ENCODE measurements at places on chromosomes 12 and 14.

DNA sequence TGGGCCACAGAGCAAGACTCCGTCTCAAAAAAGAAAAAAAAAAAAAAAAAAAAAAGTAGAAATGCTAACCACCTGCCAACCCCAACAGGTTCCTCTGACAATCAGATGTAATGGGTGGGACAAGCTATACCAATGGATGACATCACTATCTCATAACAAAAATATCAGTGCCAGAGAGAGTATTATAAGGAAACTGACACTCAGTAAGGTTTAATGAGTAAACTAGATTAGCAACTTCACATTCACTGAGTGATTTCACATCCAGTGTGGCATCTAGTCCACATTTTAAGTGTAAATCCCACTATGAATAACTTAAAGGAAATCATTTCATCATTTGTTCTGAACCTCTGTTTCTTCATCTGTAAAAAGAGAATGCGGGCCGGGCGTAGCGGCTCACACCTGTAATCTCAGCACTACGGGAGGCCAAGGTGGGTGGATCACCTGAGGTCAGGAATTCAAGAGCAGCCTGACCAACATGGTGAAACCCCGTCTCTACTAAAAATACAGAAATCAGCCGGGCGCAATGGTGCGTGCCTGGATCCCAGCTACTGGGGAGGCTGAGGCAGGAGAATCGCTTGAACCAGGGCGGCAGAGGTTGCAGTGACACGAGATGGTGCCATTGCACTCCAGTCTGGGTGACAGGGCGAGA is 1.8 kb downstream of the SART3 start:
- DNase-seq, result no peak

GRCh38 chr14:54609576-54609975 is 42.6 kb downstream of the SAMD4A start:
- DNase-seq, result no peak

DNA sequence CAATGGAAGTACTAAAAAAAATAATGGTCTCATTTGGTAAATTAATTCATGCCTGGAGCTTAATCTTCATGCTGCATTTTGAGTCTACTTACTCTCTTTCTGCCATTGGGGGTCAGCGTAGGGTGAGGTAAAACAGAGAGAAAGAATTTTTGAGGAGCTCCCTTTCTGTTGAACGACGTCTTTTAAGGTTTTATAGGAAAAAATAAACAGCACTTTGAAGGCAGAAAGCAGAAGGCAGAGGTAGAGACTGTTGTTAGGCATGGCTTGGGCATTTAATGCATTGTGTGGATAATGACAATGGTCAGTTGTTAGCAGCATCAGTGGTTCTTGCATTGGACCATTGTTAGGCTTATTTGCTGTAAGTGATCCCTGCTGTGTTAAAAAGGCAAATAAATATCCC is 557.2 kb upstream of the STXBP6 start:
- no peak for DNase-seq

GRCh38 chr14:61330511-61330910 is 9.1 kb downstream of the PRKCH start:
- DNase-seq, result no peak

- no peak for DNase-seq
Measured at GRCh38 chr12:8917031-8917430, 2.7 kb downstream of the PHC1 start.

DNA sequence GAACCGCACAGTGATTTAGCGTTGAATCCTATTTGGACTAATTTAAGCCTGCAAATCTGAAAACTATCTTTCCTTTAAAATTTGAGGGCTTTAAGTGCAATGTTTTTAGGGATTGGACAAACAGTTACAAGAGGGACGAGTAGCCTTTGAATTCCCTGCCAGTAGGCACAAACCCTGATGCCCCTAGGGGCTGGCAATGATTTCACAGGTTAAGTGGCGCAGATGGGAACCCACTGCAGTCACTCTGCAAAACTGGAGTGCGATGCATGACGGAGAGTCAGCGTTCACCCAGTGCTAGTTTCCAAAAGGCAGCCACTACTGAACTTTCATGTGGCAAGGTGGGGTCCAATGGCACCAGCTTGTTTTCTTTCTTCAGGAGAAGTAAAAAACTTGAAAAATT is 99.4 kb upstream of the FRMD6 start:
- no peak for DNase-seq

DNA sequence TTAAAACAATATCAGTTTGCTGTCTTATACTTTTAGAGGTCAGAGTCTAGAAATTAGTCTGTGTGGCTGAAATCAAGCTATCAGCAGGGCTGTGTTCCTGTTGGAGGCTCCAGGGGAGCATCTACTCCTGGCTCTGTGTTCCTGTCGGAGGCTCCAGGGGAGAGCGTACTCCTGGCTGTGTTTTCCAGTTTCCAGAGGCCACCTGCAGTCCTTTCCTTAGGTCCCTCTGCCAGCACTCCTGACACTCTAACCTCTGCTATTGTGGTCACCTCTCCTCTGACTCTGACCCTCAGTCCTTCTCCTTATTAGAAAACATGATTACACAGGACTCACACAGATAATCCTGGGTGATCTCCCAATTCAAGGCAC is 1140.7 kb upstream of the TMEM132C start:
- DNase-seq, result no peak

GRCh38 chr12:65918021-65918420 is 93.7 kb downstream of the HMGA2 start:
- no peak for DNase-seq

DNA sequence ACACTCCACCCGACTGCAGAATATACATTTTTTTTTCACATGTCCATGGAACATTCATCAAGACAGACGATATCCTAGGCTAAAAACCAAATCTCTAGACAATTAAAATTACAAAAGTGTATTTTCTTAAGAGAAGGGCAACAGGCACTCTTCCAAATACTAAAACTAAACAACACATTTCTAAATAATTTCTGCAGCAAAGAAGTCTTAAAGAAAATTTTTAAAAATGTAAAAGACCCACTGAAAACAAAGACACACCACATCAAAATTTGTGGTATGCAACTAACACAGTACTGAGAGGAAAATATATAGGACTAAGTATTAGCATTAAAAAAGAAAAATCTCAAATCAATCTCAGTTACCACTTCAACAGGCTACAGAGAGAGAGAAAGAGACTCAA is 570.0 kb downstream of the SLC16A7 start:
- DNase-seq, result no peak

DNA sequence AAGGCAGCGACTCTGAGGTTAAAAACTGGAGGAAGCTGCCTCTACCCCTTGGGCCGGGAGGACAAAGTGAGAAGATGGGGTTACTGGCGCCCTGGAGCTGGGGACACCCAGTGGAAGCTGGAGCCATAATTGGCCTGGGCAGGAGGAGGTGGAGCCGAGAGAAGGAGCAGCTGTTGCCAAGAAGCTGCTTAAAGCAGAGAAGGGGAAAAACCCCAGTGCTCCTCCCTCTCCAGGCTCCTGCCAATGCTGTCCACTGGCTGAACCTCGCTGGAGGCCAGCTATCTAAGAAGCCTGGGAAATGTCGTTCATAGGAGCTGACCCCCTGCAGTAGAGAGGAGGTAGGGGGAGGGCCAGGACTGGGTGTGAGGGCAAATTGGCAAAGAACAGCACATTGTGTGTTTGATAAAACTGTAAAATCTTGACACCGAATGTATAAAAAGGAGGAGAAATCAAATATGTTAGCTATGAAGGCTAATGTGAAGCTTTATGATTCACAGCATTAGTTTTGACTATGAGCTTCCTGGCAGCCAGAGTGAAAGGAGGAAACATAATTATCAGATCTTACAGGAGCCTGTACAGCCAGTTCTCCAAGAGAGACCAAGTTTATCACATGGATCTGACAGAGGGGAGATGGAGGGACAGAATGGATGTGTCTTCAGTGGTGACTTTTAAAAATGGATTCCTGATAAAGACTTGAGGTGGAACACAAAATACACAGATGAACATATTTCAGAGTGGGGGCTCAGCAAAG is 9.5 kb downstream of the HHIPL1 start:
- no peak for DNase-seq

DNA sequence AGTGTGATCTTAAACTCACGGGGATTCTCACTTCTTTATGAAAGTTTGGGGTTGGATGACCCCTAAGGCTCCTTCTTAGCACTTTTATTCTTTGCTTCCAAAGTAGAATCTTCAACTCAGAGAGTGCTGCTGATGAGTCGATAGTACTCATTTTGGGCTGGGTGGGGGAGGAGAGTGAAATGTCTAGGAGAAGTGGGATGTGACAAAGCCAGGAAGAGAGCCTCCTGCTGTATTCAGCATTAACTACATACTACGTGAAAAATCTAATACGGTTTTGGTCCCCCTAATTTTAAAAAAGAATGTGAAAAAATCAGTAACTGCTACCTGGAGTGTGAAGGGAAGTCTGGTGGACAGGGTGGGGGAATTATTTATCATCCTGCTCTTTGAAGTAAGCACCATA is 148.3 kb downstream of the SAMD4A start:
- no peak for DNase-seq

DNA sequence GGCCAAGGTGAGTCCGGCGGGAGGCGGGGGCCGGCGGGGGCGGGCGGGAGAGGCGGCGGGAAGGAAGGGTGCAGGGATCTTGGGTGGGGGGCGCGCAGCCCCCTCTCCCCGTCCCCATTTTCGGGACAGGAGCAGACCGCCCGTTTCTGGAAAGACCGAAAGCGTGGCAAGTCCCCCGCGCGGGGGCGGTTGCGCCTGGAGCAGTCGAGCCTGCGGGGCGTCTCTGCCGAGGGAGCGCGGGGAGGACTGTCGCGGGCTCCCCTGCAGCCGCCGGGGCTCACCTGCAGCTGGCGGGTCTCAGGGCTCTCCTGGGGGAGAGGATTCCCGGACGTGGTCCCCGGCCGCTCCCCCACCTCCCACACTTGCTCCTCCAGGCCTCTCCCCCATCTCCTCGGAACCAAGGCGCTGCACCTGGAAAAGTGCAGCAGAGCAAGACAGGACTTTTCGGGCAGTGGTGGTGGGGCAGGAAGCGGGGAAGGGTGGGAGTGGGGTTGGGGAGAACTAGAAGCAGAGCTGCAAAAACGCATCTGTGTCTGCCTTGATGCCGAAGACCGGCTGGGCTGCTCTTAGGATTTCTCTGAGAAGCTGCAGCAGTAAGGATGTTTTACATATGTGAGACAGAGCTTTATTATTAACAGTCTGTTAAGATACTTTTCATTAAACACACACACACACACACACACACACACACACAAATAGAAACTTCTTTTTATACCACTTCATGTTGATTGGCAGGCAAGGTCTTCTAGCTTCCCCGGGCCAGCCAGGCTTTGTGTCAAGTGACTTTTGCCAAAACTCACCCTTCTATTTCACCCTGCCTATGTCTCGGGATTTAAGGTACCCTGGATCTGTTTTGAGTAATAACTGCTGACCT is 677 bp downstream of the C12orf75 start:
- no peak for DNase-seq

DNA sequence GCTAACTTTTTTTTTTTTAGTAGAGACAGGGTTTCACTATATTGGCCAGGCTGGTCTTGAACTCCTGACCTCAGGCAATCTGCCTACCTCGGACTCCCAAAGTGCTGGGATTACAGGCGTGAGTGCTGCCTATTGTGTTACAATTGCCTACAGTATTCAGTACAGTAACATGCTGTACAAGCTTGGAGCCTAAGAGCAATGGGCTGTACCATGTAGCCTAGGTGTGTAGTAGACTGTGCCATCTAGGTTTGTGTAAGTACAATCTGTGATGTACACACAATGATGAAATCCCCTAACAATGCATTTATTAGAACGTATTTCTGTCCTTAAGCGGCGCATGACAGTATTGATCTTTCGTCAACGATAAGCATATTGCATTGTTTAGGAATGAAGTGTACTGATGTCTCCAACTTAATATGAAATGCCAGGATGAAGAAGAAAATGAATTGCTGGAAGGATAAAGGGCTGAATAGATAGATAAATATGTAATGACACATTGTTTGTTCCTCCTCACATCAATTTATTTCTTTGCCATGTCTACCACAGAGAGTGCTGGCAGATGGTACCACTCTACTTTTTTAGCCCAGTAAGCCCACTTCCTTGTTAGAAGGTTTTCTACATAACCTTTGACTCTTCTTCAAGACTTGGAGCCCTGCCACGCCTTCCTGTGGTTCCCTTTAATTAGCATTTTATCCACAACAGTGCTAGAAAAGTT is 467.5 kb downstream of the VRK1 start:
- no peak for DNase-seq

GRCh38 chr14:96243785-96244184 is 12.2 kb upstream of the BDKRB1 start:
- DNase-seq, result no peak

- DNase-seq, result no peak
Measured at GRCh38 chr12:52032446-52032803, 18.8 kb upstream of the NR4A1 start.

- no peak for DNase-seq
Measured at GRCh38 chr12:54053751-54054741, at the start of gene HOXC4. TSS of gene HOXC4 (plus strand) at chr12:54053835. CDS start at chr12:54053923, 88 bp downstream.

DNA sequence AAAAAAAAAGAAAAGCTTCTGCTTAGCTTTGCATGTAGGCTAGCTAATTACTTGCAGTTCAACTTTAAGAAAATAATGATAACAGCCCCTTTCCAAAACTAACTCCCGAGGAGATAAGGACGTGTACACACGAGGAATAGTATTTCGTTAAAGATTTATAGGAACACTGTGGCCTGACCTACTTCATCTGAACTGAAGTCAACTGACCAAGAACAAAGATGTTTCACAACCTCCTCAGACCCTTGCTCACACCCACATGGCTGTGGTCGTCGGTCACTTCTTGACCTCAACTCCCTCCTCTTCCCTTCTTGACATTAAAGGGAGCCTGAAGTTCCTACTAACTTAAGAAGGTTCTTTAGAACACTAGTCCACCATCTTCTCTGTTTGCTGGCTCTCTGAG is 25.3 kb upstream of the FAM181A start:
- no peak for DNase-seq

GRCh38 chr12:4283512-4284255 is 10.1 kb downstream of the CCND2 start:
- DNase-seq, result no peak

- DNase-seq, result no peak
Measured at GRCh38 chr12:109568486-109568885, 4.8 kb downstream of the MMAB start.

DNA sequence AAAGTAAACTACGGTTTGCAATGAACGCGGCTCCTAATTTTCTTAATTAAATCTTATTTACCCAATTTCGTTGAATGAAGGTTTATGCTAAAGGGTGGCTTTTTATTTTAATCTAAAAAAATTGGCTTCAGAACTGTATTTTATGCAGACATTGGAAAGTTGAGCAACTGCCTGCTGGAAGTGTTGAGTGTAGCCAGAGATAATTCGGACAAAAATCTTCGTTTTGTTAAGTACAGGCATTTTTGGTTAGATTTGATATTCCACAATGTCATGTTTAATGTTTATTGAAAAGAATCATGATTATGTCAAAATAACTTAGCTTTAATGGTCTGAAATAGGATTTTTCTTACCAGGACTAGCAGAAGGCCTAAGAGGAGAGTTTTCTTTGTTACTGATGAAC is 875 bp downstream of the IRAK3 start:
- no peak for DNase-seq

DNA sequence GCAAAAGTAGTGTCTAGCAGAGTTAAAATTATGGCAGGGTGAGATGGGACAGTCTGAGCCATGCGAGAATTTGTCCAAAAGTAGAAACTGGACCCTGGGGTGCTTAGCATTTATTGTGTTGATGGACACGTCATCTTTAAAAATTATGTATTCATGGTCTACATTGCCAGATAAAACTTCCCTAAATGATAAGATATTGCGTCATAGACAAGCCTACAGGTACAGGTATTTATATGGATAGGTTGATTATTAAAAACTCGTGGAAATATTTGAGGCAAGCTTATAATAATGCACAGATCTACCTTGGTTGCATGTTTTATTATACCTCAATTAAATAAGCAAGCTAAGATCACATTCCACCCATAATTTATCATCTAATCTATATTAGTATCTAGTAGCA is 196.0 kb upstream of the PDZRN4 start:
- DNase-seq, result no peak
